ENCODE measurements at places on chromosomes 1 and 21. TPM values are rescaled to one million over a fixed set of nuclear protein-coding genes. Genes with fewer than 3 reads are reported as not detected.
A peak's percentile ranks its signal among the peaks of the same experiment; 100 is the strongest.

Gene GCLM
- total RNA-seq = 23.0 TPM

Gene IL20
- total RNA-seq = not detected

Gene CELA3B
- not detected for total RNA-seq

Gene FCN3
- 145 TPM for total RNA-seq

Gene ZNF593
- total RNA-seq = 31.9 TPM

Gene RHEX
- total RNA-seq = 19.0 TPM

Gene CAMK1G
- total RNA-seq = not detected

GRCh38 chr1:26747048-26747447, 40.7 kb upstream of the PIGV start:
- no peak for DNase-seq

GRCh38 chr21:41817228-41817627, 50.4 kb upstream of the RIPK4 start:
- DNase-seq = peak; percentile 42

DNA sequence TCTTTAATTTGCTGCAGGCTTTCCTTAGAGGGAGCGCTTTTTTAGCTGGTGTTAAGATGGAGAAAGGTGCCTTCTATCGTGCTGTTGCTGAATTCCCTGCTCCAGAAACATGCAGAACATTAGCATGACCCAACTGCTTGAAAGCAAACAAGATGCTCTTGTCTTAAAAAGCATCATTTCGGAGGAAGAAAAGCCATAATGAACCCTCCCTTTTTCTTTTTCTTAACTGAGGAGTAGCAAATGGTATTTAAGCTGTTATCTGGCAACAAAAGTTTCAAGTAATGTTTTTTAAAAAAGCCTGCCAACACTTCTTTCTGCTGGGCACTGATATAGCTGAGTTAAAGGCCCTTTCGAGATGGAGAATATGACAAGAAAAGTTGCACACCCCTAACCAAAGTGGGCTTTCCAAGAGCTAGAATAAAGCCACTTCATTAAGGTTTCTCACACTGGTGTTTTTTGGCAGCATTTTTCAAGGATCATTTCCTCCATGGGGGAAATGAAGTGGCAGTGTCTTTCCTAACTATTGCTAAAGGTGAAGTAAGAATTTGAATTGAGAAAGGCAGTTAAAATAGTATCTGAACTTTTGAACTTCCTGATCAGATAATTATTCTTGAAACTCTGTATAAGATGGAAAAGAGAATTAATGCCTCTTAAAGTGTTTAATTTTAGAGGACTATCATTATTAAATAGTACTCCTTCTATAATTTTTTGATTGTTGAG, 38.8 kb downstream of the ST6GALNAC5 start:
- DNase-seq = no peak

DNA sequence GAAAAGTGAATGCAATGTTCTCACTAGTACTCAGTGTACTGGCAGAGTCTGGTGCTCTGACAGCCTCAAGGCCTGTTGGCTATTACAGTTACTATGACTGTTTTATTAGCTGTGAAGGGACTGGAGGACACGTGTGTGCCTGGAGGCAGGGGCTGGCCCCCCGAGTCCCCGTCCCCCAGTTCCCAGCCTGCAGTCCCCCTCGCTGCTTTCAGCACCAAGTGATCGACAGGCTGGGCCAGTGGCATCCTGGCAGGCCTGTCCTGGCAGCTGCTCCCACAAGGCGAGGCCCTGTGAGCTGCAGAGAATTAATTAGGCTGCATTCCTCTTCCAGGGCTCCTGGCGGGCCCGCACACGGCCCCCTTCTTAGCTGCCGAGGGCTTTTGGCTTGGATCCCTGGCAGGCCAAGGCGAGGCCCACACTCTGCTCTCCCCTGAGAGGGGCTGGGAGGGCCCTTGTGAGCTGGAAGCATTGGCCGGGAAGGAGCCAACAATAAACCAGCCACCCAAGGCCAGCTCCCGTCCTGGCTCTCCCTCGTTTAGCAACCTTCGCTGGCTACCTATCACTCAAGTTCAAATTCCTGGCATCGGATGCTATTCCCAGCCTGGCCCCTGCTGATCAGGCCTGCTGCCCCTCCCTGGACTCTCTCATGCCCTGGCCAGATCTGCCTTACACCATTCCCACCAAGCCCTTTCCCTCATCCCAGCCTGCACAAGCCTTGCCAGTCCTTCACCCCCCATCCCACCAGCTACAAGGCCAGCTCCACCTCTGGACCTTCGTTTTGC, 9.8 kb downstream of the EDN2 start:
- peak; percentile 56 for DNase-seq

GRCh38 chr1:199082778-199083389, 444.0 kb downstream of the PTPRC start:
- no peak for DNase-seq

DNA sequence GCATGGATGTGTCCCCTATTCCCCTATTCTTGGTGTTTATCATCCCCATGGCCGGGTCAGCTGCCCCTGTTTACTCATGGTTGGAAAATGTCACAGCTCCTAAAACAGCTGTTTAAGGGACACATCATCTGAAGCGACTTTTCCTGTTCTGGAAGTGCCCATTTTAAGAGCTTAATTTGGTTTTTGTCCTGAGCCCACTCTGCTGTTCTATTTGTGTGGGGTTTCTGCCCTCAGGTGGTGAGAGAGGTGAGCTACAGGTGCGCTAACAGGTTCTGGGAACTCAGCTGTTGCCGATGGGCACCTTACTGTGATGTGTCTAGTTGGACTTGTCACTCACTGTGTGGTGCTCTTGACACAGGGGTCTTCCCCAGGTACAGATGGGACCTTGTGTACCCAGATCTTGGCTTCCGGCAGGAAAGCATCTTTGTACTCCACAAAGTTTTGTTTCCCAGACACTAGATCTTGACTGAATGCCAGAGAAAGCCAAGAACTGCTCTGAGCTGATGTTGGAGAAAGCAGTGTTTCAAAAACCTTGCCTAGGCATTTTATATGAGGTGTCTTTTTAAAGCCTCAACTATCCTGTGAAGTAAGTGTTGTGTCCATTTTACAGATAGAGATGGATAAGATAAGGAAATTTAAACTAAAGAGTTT, 59.0 kb upstream of the CD1D start:
- peak; percentile 33 for DNase-seq

- no peak for DNase-seq
Observed at GRCh38 chr1:45282351-45282750, 44.3 kb upstream of the HPDL start.

DNA sequence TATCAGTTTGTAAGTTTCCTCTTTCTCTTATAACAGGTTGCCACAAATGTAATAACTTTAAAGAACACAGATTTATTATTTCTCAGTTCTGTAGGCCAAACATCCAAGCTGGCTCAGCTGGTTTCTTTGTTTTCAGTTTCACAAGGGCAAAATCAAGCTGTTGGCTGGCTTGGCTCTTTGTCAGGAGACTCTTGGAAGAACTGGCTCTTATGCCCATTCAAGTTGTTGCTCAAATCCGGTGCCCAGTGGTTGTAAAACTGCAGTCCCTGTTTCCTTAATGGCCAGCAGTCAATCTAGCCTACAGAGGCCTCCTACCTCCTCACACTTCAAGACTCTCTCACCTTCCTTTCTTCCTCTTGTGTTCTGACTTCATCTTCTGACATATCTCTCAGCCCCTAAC, 1171.0 kb downstream of the MRPL39 start:
- DNase-seq = peak; percentile 32

GRCh38 chr1:155044812-155045657, 6.1 kb upstream of the ADAM15 start:
- DNase-seq = no peak

- peak; percentile 79 for DNase-seq
Observed at GRCh38 chr1:12191242-12192032, 24.6 kb downstream of the TNFRSF1B start.

GRCh38 chr1:26824731-26825130, 1.8 kb upstream of the ZDHHC18 start:
- no peak for DNase-seq

All from upper lobe of left lung (tissue), 6 donors.